D721Med (cell line): ENCODE measurements at places on chromosomes 3 and 15.

GRCh38 chr15:96586901-96587300, 256.4 kb downstream of the NR2F2 start:
- DNase-seq, result no peak

GRCh38 chr15:60371175-60372051, 26.4 kb downstream of the ANXA2 start:
- no peak for DNase-seq

DNA sequence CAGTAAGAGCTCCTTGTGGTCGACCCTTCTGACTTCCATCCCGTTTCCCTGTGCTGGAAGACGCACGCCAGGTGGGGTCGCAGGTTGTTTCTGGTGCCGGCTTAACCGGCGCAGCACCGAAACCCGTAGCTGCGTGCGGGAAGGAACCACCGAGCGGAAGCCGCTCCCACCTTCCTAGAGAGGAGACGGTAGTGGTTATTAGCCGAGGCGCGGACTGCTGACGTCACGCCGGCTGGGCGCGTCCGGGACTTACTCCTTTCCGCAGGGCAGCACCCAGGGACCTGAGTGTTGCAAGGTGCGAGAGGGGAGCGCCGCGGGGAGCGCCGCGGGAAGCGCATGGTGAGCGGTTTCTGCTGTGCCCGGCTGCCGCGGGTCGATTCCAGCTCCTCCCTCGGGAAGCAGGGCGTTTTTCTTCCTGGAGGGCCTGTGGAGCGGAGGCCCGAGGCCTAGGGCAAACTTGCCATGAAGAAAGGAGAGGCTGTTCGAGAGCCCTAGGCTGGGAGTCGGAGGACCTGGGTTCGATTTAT, at the start of gene ZNF501:
Gene ZNF501 (plus strand): TSS at position 252 of the 527 bp plus-strand sequence. CDS start 4,787 bp downstream, outside the sequence.
- DNase-seq, result peak; percentile 89

DNA sequence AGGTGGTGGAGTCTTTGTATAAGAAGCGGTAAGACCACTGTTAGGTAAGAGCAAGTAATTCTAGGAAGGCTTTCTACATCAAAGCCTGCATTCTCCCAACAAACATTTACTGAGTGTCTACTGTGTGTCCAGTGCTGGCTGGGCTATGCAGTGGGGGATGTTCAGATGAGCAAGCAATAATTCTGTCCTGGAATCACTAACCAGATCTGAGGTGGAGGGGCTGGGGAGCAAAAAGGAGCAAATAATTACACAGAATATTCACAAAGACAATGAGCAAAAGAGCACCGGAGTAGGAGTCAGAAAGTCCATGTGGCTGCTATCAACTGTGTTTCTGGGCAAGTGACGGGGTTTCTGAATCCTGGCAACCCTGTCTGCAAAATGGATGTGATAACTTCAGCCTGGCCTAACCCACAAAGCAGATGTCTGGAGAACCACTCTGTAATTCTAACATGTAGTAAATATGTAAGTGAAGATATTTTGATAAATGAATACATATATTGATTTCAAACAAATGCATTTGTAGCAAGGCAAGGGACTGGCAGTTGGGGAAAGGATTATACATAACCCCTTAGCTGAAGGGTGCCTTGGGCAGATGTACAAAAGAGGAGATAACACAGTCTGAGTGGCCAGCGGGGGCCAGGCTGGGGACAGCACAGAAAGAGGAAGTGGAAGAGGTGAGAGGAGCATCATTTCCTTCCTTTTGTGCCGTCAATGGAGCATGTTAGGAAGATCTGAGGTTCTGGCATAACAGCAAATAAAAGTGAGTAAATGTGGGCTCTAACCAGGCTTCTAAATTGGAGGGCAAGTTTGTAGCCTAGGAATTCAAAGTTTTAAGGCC, 28.8 kb downstream of the CYP8B1 start:
- DNase-seq, result no peak

DNA sequence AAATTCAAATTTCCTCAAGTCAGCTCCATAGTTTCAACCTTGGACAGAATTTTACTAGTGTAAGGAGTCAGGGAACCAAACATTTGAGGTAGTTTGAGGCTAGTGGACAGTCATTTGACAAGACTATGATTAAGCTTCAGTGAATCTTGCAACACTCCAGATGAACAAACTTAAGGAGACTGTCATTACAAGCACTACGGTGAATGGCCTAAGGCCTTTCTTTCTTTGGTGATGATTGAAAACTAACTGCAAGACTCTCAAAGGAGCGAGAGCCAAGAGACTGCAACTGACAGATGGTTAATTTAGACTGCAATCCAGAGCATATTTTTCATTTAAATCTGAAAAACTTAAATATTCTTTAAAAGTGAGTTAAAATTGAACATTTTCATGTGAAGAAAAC, 272.3 kb upstream of the NECTIN3 start:
- no peak for DNase-seq

- DNase-seq, result no peak
Observed at GRCh38 chr3:127213381-127213918, 20.5 kb downstream of the PRR23E start.

DNA sequence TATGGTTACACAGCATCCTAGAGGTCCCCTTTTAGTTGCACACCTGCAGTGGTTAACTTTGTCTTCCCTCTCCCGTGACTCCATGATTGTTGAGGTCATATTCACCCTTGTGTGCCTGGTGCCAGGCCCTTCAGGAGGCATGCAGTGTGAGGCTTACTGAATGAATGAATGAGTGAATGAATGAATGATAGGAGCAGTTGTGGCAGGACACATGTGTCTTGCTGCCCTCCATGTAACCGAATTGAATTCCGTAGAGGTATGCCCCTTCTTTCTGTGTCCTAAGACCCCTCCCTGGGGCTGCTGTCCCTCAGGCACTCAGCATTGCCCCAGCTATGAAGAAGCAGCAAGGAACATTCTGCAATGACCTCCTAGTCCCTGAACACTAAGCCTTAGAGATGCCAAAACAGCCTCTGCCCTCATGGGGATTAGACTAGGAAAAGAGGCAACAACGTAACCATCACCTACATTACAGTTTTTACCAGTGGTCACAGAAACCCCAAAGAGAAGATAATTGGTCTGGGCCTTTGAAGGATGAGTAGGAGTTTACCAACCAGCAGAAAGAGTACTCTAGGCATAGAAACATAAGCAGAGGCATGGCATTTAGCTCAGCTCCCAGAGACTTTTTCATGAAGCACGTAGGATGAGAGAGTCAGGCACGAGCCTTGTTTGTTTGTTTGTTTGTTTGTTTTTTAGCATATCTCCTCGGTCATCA, 22.5 kb upstream of the CPNE9 start:
- DNase-seq, result no peak

- DNase-seq, result no peak
Observed at GRCh38 chr15:25088261-25088790, 133.5 kb downstream of the SNRPN start.

DNA sequence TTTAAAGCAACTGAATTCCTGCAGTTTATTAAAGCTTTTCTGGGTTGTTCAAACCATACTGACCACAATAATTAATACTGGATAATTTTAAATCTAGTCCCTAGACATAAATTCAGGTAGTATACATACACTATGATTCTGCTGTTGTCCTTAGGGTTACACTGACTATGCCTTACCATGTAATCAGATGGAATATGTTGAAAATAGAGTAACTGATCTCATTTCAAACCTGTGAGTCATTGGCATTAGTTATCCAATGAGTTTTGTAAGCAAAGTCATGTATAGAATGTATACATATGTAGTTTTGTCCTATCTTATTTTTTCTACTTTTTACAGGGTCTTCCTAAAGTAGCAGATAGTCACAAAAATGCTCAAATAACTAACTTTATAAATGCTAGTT, 517.1 kb upstream of the CCDC54 start:
- no peak for DNase-seq

DNA sequence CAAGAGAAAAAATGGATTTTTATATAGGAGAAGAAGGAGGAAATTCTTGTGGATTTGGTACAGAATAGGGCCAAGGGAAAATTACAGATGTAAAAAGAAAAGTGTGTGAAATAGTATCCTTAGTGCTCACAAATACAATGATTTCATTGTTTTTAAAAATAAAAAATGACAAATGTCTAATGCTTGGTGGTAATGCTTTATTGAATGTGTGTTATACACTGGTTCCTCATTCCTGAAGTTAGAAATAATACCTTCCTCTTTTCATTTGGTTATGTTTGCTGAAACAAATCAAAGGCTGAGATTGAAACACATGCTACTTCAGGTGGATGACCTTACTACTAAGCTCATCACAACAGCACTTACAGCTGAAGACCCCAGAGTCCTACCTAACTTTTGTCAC, 37.7 kb upstream of the CCR2 start:
- DNase-seq, result no peak

DNA sequence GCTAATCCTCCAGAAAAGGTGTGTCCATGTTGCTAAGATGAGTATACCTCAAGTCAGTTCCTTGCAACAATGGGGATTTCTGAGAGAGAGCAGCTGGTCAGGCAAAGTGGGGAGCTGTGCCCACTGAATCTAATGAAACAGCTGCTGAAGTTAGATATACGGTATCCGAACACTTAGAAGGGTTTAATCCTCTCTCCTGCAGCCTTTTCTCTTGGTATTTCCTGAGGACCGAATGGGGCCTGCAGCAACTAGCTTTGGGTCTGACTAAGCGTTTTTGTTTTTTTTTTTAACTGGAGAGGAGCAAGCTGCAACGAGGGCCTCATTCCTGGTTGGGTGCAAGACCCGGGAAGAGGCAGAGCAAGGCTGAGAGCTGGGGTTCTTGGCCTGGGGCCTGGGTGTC, 37.6 kb upstream of the BNC1 start:
- no peak for DNase-seq

- no peak for DNase-seq
Observed at GRCh38 chr15:55977231-55977630, 16.2 kb downstream of the NEDD4 start.

- DNase-seq, result no peak
Observed at GRCh38 chr3:171453180-171453886, 6.9 kb downstream of the TNIK start.

DNA sequence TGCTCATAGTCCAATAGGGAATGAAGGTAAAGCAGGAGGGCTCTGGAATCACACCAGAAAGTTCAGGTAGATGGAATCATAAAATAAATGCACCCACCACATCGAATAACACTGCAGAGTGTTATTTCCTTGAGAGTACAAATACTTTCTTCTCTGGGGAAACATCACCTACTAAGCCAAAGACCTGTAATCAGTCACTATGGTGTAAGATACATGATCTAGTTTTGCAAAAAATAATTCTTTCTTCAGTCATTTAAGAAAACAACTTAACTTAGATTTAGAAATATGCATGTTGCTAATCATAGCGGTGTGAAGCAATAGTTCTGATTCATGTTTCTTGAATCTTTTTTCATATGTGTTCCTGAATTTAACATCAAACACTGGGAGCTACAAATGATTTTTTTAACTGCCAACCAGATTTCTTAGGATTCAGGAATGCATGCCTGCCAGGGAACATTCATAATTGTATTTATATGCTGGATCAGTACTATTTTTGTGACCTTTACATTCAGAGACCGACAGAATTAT, 40.2 kb upstream of the MEIS2 start:
- DNase-seq, result no peak

DNA sequence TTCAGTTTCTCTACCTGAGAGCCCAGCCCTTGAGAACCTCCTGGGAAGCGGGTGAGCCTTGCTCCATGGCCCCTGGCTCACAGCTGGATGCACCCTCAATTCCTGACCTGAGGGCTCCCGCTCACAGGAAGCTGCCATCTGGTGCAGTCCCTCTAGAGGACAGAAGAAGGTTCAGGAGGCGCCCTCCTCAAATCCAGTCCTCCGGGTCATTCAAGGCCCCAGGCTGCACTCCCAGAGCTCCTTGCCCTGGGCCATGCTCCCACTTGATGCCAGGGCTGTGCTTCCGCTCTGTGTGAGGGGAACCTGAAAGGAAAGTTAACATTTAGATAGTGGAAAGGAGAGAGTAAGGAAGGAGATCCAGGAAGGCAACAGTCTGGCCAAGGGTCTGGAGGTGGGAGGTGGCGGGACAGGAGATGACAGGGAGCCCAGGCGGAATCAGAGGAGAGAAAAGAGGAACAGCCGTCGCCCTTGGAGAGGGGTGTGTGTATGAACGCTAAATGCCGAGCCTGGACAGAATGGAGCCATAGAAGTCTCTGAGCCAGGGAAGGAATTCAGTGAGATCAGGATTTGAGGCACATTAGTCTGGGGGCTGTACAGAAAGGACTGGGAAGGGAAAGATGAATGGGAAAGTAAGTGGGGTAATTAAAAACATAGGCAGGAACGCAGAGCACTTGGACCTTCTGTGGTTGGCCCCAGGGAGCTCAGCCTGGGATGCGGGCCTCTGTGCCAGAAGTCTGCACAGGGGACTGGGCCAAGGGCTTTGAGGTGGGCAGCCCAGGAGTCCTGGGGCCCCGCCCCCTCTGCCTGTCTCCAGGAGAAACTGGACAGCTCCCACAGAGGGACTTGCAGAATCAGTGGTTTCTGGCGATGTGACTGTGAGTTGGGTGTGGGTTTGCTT, 26.1 kb downstream of the TBC1D21 start:
- no peak for DNase-seq

- no peak for DNase-seq
Observed at GRCh38 chr3:120163816-120164215, 69.6 kb upstream of the GSK3B start.

GRCh38 chr15:85002517-85002916, 20.9 kb downstream of the PDE8A start:
- no peak for DNase-seq

- no peak for DNase-seq
Observed at GRCh38 chr15:74234598-74234875, 1.6 kb upstream of the CCDC33 start.

DNA sequence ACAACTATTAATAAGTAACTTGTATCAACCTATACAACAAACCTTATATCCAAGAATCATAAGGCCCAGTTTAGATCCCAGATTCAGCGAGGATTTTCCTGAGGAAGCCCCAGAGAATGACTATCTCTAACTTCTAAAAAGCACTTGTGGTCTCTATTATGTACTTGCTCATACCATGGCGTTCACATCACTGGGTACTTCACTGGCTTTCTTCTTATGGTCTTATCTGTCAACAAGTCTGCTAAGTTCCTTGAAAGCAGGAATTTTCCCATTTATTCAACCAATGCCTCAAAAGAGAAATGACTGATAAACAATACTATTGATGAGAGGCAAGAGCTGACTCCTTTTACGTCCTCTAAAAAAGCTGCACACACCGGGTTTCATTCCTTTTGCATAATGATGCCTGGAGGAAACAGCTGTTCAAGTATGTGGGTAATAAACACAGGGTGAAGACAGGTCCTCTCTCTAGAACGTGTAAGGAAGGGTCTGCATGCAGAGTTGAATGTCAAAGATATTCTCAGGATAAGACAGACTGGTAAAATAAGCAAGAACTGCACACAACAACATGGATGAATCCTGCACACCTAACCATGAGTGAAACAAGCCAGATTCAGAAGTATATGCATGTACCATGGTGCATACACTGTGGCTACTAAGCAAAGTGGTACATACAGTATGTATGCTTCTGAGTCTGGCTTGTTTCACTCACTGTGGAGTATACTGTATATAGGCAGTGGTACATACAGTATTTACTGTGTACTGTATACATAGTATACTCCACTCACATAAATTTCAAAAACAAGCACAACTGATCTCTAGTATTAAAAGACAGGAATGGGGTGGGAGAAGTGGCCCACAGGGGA, 408.7 kb downstream of the SHQ1 start:
- DNase-seq, result no peak

DNA sequence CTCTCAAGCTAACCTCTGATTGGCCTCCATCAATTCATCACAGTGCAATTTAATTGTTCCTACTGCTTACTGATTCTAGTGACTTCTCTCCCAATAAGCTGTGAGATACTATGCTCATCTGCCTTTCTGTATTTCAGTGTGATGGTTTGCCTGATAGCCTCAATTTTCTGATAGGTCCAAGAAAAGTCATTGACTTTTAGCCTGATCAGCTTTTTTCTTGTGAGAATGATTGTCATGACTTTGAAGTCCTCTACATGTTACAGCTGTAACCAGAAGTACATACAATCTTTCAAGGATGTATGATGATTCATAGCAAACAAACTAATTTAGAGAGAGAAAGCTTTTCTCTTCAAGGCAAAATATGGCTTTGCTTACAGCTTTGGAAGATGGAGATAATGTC, 463.8 kb upstream of the CNTN3 start:
- no peak for DNase-seq
